ENCODE measurements at places on chromosomes 3 and 15. TPM values are rescaled to one million over a fixed set of nuclear protein-coding genes. Genes with fewer than 3 reads are reported as not detected.

Gene ACVR2B
- total RNA-seq, result 5.3 TPM

Gene TMEM39A
- total RNA-seq, result 29.6 TPM

Gene FSTL1
- 47.3 TPM for total RNA-seq

Gene ECE2
- total RNA-seq, result under 0.01 TPM

Gene CLDN11
- total RNA-seq, result 7.5 TPM

Gene SCAANT1
- total RNA-seq, result not detected

Gene GJD2
- total RNA-seq, result not detected

Gene AADACL2
- not detected for total RNA-seq

Gene DCP1A
- 6.7 TPM for total RNA-seq

Gene AMT
- total RNA-seq, result 1.7 TPM

Gene EPHA3
- under 0.01 TPM for total RNA-seq

Gene MKRN2OS
- 1.7 TPM for total RNA-seq

Gene CYP8B1
- not detected for total RNA-seq

Gene RTP3
- not detected for total RNA-seq

Gene STOML1
- total RNA-seq, result 20.7 TPM

Gene GPR156
- total RNA-seq, result not detected

Gene GPR160
- total RNA-seq, result 6.3 TPM

Gene TERB2
- total RNA-seq, result not detected

Gene LRCH3
- total RNA-seq, result 20.9 TPM

Gene GOLGA6L4
- total RNA-seq, result 0.21 TPM

Gene BCL2A1
- total RNA-seq, result not detected

Gene PARP3
- total RNA-seq, result 7.7 TPM

Gene DENND6A
- total RNA-seq, result 21.2 TPM

Gene KLHL6
- total RNA-seq, result not detected

Gene GOLGA6D
- not detected for total RNA-seq

Gene MAP4
- total RNA-seq, result 66.7 TPM

Measured in tracheal epithelial cell (primary cell).